Sigmoid colon (tissue), 7 donors: ENCODE measurements at places on chromosomes 6 and 20. TPM values are rescaled to one million over a fixed set of nuclear protein-coding genes. Genes with fewer than 3 reads are reported as not detected.
A peak's percentile ranks its signal among the peaks of the same experiment; 100 is the strongest.

The UFL1 gene
- polyA plus RNA-seq = 11.6 TPM

The EEF1A2 gene
- polyA plus RNA-seq = 2.8 TPM

The WFDC12 gene
- polyA plus RNA-seq = 1.2 TPM

The CRISP2 gene
- not detected for polyA plus RNA-seq

The RIPPLY2 gene
- not detected for polyA plus RNA-seq

The OR11A1 gene
- not detected for polyA plus RNA-seq

The ADGRF5 gene
- 1.4 TPM for polyA plus RNA-seq

The VGLL2 gene
- not detected for polyA plus RNA-seq

The GRIK2 gene
- polyA plus RNA-seq = not detected

The BNIP5 gene
- polyA plus RNA-seq = 9.0 TPM

- no peaks in the 10 kb centered on the region for H3K27me3 ChIP-seq
- H3K4me1 ChIP-seq = no peaks in the 10 kb centered on the region
- H3K4me3 ChIP-seq = no peak overlapping the region
- no peak for DNase-seq
- H3K36me3 ChIP-seq = no peaks in the 10 kb centered on the region
Measured at GRCh38 chr6:89952105-89952671, 57.9 kb downstream of the GJA10 start.

- H3K4me3 ChIP-seq = no peak overlapping the region
- DNase-seq = no peak
- H3K27me3 ChIP-seq = no peaks in the 10 kb centered on the region
- H3K36me3 ChIP-seq = no peaks in the 10 kb centered on the region
- no peak overlapping the region for H3K27ac ChIP-seq
Measured at GRCh38 chr6:79048611-79049010, 29.4 kb downstream of the PHIP start.

DNA sequence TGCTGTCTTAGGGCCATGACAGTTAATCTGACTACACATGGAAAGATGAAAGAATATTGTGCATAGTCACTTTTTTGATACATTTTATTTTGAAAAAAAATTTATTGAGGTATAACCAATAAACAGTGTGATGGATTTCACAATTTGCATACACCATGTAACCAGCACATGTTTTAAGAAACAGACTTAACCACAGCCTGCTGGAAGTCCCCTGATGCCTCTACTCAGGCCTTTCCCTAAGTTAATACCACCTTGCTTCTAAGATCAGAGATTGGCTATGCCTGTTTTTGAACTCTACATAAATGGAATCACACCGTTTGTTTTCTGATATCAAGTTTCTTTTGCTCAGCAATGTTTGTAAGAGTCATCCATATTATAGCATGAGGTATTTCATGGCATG, 136.3 kb downstream of the CFAP61 start:
- no peak overlapping the region for H3K4me3 ChIP-seq
- no peaks in the 10 kb centered on the region for H3K4me1 ChIP-seq
- no peak overlapping the region for H3K27ac ChIP-seq
- no peak for DNase-seq

GRCh38 chr6:16319813-16320532, 81.6 kb downstream of the GMPR start:
- peak overlapping the region; percentile 85 for H3K27ac ChIP-seq
- DNase-seq = peak; percentile 80
- peaks cover under 1% of the 10 kb centered on the region for H3K36me3 ChIP-seq
- H3K27me3 ChIP-seq = no peaks in the 10 kb centered on the region

GRCh38 chr20:31515072-31515774, 981 bp downstream of the HM13 start:
- no peak for DNase-seq
- H3K27ac ChIP-seq = peak overlapping the region; percentile 79
- H3K27me3 ChIP-seq = no peaks in the 10 kb centered on the region
- no peaks in the 10 kb centered on the region for H3K4me1 ChIP-seq
- no peaks in the 10 kb centered on the region for H3K36me3 ChIP-seq

- H3K4me3 ChIP-seq = no peak overlapping the region
- H3K36me3 ChIP-seq = no peaks in the 10 kb centered on the region
- no peaks in the 10 kb centered on the region for H3K27me3 ChIP-seq
- no peak for DNase-seq
Measured at GRCh38 chr6:21946298-21946783, 350.5 kb downstream of the PRL start.

DNA sequence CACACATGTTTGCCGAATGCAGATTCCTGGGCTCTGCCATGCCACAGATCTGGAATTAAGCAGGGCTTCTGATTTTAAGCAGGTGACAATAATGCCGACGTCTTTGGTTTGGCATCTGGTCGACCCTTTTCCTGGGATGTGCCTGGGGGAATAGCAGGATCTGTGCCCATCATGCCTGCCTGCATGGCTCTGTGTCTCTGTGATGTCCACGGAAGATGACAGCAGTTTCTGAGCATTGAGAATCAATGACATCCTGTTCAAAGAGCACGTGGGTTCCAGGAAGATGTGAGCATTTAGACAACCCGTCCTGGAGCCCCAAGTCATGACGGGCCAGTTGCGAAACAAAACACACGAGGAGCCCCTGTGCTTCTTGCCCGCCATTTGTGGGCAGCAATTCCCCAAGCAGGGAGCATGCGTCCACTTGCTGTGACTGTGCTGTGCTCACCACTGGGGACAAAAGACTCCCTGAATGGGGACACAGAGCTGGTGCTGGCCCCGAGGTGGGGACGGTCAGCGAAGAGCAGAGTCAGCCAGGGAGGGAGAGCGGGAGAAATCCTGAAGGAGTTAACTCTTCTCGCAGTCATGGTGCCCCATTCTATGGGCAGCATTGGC, 110.1 kb downstream of the ERMARD start:
- H3K27ac ChIP-seq = no peak overlapping the region
- H3K4me3 ChIP-seq = no peak overlapping the region
- no peaks in the 10 kb centered on the region for H3K36me3 ChIP-seq
- no peaks in the 10 kb centered on the region for H3K27me3 ChIP-seq

DNA sequence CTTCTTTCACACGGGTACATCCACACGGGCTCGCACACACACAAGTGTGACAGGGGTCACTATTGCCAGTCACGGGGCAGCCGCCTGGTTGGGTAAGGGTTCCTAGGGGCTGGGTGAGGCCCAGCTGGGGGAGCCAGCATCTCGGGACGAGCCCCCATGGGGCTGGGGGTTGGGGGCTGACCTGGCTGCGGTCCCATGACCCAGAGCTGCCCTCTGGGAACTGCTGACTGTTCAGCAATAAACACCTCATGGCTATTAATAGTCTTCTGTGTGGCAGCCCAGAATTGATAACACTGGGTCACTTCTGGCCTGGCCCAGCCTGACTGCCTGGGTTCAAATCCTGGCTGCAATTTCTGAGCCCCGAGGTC, 23.8 kb downstream of the VEGFA start:
- no peaks in the 10 kb centered on the region for H3K36me3 ChIP-seq
- H3K4me1 ChIP-seq = no peaks in the 10 kb centered on the region
- DNase-seq = no peak

GRCh38 chr20:6719369-6719721, 48.1 kb upstream of the BMP2 start:
- no peaks in the 10 kb centered on the region for H3K36me3 ChIP-seq
- H3K27ac ChIP-seq = no peak overlapping the region
- H3K27me3 ChIP-seq = no peaks in the 10 kb centered on the region
- no peak for DNase-seq
- no peak overlapping the region for H3K4me3 ChIP-seq
- H3K4me1 ChIP-seq = no peaks in the 10 kb centered on the region

DNA sequence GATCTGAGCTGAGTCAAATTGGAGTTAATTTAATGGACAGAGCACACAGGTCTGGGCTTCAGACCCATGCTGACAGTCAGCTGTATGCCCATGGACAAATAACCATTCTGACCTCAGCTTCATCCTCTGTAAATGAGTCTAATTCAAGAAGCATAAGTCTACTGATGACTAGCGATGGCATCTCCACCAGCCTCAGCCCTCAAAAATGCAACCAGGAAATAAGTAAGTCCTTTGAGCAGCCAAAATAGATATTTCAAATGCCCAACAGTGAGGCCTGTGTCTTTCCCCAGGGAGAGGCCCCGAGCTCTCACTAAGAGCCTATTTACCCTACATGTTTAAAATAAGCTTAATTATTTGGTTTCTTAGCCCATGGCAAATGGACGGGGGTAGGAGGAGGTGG, 114.2 kb upstream of the MTHFD1L start:
- H3K4me3 ChIP-seq = no peak overlapping the region
- no peaks in the 10 kb centered on the region for H3K27me3 ChIP-seq
- no peaks in the 10 kb centered on the region for H3K4me1 ChIP-seq
- no peak for DNase-seq

GRCh38 chr6:108176281-108177089, 10.7 kb downstream of the NR2E1 start:
- peaks cover 16% of the 10 kb centered on the region for H3K4me1 ChIP-seq
- H3K4me3 ChIP-seq = no peak overlapping the region
- H3K36me3 ChIP-seq = no peaks in the 10 kb centered on the region
- no peak for DNase-seq
- H3K27ac ChIP-seq = no peak overlapping the region

- DNase-seq = no peak
- H3K27me3 ChIP-seq = peaks cover 2% of the 10 kb centered on the region
- no peak overlapping the region for H3K4me3 ChIP-seq
- no peak overlapping the region for H3K27ac ChIP-seq
- H3K36me3 ChIP-seq = no peaks in the 10 kb centered on the region
Measured at GRCh38 chr6:117237561-117237960, 27.8 kb upstream of the VGLL2 start.

- peak; percentile 87 for DNase-seq
- H3K4me1 ChIP-seq = no peaks in the 10 kb centered on the region
- H3K27ac ChIP-seq = peak overlapping the region; percentile 98
Measured at GRCh38 chr6:31270788-31271640, 878 bp downstream of the HLA-C start.

DNA sequence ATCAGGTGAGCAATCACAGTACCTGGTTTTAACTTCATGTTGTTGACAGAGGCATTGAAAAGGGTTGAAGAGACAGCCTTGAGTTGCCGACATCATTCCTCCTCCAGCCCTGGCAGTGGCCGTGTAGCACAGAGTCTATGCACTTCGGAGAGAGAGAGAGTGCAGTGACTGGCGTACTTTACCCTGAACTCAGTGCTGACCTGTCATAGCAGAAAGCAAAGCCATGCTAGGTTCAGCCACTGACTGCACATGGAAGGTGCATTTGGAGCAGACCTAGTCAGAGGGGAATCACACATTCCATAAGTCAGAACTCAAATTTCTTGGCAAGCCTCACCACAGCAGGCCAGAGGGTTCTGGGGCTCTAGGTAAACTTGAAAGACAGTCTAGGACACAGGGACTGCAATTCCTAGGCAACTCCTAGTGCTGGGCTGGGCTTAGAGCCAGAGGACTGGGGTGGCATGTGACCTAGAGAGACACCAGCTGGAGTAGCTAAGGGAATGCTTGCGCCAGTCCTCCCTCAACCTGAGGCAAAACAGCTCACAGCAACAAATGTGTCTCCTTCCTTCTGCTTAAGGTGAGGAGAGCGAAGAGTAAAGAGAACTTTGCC, 69.1 kb downstream of the ELOVL4 start:
- H3K36me3 ChIP-seq = no peaks in the 10 kb centered on the region
- H3K4me3 ChIP-seq = no peak overlapping the region
- DNase-seq = no peak
- H3K27me3 ChIP-seq = no peaks in the 10 kb centered on the region
- no peaks in the 10 kb centered on the region for H3K4me1 ChIP-seq

- H3K36me3 ChIP-seq = no peaks in the 10 kb centered on the region
- H3K27me3 ChIP-seq = no peaks in the 10 kb centered on the region
- no peaks in the 10 kb centered on the region for H3K4me1 ChIP-seq
- H3K4me3 ChIP-seq = no peak overlapping the region
- no peak overlapping the region for H3K27ac ChIP-seq
Measured at GRCh38 chr20:24756292-24757025, 192.6 kb upstream of the CST7 start.

- H3K36me3 ChIP-seq = no peaks in the 10 kb centered on the region
- peak overlapping the region; percentile 82 for H3K27ac ChIP-seq
- no peaks in the 10 kb centered on the region for H3K4me1 ChIP-seq
- H3K4me3 ChIP-seq = no peak overlapping the region
Measured at GRCh38 chr20:19231359-19232035, 19.1 kb downstream of the SLC24A3 start.

DNA sequence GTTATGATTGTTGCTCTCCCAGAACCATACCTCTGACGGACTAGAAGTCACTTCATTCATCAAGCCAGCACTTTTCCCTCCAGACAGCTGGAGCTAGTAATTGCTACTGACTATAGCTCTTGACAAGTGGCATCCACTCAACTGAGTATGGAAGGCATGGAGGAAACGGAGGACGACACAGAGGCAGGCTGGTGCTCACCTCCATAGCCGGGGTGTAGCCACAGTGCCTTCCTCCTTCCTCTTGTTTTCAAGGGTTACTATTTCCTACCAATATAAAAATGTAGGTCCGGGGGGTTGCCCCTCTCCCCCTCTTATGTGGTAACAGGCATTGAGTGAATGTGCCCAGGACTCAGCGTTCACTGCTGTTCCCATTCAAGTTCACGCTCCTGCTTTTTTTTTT, 23.5 kb upstream of the FOXC1 start:
- H3K27me3 ChIP-seq = no peaks in the 10 kb centered on the region
- no peak overlapping the region for H3K4me3 ChIP-seq
- no peaks in the 10 kb centered on the region for H3K4me1 ChIP-seq
- DNase-seq = no peak
- no peaks in the 10 kb centered on the region for H3K36me3 ChIP-seq

- no peak overlapping the region for H3K4me3 ChIP-seq
- no peaks in the 10 kb centered on the region for H3K27me3 ChIP-seq
- no peak overlapping the region for H3K27ac ChIP-seq
- H3K36me3 ChIP-seq = no peaks in the 10 kb centered on the region
Measured at GRCh38 chr6:15376900-15377487, 131.1 kb downstream of the JARID2 start.

GRCh38 chr6:168303982-168304751, 15.4 kb downstream of the DACT2 start:
- DNase-seq = no peak
- H3K4me3 ChIP-seq = no peak overlapping the region
- H3K27me3 ChIP-seq = no peaks in the 10 kb centered on the region
- no peaks in the 10 kb centered on the region for H3K36me3 ChIP-seq
- no peak overlapping the region for H3K27ac ChIP-seq
- H3K4me1 ChIP-seq = no peaks in the 10 kb centered on the region
